ENCODE measurements at places on chromosomes 4 and X.

DNA sequence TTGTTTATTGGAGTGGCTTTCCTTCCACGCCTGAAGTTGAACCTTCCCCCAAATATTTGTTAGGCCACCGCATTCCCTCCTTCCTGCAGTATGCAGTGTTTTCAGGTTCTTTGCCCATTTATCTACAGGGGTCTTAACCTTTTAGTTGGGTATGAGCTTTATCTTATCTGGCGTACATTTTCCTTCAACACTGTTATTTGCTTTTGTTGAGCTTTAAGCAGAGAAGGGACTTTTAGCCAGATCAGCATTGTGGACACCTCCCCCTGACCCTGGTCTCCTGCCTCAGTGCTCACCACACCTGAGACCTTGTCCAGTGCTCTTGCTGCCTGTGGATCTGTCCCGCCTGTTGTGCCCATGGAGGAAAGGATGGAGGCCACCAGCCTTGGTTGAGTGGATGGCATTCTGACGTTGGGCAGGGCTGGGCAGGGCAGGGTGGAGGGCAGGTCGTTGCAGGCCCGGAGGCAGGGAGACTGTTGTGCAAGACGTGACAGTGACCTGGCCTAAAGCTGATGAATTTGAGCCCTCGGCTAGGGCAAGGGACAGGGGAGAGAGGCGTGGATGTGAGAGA lies 998 bp upstream of the DUSP9 start:
- peak; percentile 2 for DNase-seq

DNA sequence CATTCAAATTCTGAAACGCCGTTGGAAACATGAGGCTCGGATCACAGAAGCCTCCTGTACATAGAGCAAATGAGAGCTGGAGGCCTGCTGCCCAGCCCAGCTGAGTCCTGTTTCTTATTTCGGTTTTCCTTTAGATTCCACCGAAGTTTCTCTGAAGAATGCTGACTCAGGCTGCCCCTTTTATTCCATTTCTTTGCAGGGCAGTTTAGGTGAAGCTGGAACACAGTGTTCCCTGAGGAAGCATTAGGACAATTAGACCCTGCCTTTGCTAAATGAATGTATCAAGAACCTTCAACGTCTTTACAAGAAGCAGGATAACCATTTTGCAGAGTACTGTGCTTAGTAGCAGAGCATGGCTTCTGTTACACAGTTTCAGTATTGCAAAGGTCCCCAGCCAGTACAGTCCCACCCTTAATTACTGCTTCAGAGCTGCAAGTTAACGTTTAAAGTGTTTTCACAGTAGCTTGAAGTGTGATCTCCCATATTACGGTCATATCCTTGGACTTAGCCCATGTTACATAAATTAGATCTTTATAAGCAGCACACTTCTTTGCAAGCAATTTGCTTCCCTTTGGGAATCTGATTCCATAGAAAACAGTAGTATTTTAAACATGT lies 117.0 kb downstream of the TBL1X start:
- no peak for DNase-seq

DNA sequence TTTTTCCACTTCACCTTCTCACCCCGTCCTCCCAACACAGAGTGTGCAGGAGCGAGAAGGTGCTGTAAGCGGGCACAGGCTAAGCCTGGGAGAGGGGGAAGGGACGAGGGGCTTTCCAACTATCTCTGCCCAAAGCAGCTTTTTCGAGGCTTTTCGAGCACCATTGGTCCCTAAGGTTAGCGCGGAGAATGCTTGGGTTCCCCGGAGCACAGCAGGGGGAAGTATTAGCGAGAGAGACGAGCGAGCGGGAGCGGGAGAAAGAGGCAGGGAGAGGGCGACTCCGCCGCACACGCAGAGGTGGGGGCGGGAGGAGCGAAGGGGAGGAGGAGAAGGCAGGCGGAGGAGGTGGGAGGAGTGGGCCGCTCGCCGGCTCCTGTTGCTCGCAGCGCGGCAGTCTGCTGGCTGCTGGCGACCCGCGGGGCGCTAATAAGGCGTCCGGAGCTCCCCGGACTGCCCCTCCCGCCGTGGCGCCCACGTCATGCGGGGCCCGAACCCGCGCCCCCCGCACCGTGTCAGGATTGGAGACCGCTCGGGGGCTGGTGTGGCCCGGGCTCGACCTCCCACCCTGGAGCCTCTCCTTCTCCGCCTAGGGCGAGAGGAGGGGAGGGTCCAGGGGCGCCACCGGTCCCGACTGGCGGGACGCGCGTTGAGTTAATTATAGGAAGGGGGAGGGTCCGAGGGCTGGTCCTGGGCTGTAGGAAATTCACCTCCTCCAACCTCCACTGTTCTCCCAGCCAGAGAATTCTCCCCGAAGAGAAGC lies at the start of gene ADAMTS3:
TSS of gene ADAMTS3 (minus strand) at position 263 of the 760 bp plus-strand sequence. CDS start 459 bp downstream, outside the sequence.
- DNase-seq: peak; percentile 74

DNA sequence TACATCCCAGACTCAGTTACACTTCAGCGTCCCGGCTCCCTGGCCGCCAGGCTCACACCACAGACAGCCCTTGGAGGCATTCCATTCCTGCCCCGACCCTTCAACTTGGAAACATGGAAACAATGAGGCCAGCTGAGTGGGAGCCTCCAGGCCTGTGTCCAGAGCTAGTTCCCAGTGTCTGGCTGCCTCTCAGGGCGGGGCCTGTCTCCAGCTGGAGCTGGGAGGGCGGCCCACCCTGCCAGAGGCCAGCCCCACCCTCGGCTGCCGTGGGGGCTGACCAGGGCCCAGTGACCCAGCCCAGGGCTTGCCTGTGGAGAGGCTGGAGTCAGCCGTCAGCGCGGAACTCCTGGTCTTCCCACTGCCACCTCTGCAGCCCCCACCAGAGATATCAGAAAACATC lies 37.4 kb upstream of the SPON2 start:
- peak; percentile 68 for DNase-seq

DNA sequence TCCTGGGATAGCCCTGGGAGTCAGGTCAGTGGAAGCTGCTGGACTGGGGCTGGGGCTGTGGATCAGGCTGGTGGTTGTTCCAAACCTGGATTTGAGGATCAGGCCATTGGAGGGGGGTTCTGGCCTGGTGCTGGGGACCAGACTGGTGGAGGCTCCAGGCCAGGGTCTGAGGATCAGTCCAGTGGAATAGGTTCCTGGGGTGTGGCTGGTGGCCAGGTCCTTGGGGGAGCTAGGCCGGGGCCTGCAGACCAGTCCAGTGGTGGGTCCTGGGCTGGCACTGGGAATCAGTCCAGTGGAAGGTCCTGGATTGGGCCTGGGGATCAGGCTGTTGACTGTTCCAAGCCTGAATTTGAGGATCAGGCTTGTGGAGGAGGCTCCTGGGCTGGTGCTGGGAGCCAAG lies 8.0 kb downstream of the ARMCX4 start:
- DNase-seq: no peak

DNA sequence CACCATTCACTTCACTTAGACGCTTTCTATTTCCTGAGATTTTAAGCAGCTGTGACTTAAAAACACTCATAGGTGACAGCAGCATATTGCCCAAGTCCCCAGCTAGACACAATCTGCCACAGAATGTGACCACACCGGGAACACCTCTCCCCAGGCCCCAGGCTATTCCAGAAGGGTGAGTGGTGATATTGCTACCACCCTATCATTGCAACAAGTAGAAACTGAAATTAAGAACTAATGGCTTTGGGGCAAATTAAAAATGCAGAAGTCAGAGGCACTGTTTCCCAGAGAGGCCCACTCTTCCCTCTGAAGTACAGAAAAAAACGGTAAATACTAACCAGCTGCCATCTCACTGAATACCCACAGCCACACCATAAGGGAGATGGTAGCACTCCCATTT lies 35.0 kb downstream of the QDPR start:
- no peak for DNase-seq

- no peak for DNase-seq
Observed at GRCh38 chr4:180100433-180101344, 2142.5 kb upstream of the TENM3 start.

DNA sequence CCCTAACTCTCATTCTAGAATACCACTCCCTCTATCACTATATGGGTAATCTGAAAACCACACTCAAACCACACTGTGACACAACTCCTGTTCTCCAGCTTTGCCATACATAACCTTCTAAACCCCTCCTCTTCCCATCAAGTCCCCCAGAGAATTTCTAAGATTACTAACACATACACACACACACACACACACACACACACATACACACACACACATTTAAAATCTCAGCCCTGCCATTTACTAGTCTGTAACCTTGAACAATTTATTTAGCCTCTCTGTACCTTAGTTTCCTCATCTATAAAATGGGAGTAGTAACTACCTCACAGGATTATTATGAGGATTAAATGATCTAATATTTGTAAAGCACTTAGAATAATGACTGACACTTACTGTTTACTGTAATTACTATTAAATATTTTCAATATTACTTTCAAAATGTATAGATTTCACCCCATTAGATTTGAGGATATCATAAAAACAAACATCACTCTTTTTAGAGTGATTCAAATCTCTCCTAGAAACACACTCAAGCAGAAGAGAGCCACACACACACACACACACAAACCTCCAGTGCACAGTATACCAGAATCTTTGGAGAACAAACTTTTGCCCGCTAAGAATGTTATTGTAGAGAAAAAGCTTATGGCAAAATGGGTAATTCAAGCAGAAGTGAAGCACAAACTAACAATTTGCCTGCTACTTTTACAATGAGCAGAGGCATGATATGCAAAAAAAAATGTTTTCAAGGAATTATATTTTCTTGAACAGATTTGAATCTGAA lies 3.8 kb downstream of the ANKRD50 start:
- no peak for DNase-seq

DNA sequence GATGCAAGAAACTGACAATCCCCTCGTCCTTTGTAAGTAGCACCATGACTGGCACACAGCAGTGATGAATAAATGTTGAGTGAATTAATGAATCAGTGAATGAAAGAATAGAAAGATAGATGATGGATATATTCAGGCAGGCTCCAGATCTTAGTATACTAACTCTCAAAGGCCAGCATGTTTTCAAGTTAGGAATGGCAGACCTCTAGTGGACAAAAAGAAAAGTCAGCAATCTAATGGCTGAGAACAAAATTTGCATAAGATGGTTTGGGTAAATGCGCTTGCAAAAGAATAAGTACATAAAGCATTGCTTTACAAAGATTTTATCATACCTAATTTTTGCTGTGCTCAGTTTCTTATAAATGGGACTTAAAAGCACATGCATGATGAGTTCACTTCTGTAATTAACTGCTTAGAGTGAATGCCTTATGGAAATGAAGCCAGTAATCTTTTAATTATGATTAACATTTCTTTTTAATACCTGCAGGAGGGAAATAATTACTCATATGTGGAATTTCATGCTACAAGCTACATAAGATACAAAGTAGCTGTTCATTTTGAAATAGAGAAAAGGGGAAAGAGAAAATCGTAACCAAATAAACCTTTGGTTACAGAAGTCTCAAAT lies 126.9 kb upstream of the GPRIN3 start:
- peak; percentile 7 for DNase-seq

- DNase-seq: no peak
Observed at GRCh38 chr4:4693258-4693657, 151.4 kb upstream of the STX18 start.

- no peak for DNase-seq
Observed at GRCh38 chr4:185592438-185592837, 57.1 kb upstream of the PDLIM3 start.

- DNase-seq: peak; percentile 2
Observed at GRCh38 chrX:66110112-66110511, 53.9 kb upstream of the HEPH start.

- no peak for DNase-seq
Observed at GRCh38 chr4:57865264-57865663, 755.1 kb upstream of the IGFBP7 start.

DNA sequence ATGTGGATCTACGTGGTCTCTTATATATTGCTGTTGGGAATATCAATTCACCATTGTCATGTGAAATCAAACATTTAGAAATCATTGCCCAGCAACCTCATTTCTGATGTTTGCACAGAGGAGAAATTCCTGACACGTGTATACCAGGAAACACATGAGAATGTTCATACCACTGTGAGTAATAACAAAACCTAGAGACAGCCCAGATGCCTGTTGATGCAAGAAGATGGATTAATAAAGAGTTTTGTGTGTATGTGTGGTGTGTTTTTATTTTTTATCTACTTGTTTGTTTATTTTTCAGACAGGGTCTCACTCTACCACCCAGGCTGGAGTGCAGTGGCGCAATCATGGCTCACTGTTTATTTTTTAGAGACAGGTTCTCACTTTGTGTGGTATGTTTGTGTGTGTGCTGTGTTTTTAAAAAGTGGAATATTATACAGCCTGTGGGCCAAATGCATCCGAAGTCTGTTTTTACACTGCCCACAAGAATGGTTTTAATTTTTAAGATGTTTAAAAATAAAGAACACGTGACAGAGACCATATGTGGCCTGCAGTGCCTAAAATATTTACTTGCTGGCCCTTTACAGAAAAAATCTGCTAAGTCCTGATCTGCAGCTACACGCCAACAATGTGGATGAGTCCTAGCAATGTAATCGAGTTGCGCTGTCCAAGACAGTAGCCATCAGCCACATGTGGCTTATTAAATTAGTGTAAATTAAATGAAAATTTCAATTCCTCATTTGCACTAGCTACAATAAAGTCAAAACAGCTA lies 39.2 kb downstream of the TXLNG start:
- no peak for DNase-seq

DNA sequence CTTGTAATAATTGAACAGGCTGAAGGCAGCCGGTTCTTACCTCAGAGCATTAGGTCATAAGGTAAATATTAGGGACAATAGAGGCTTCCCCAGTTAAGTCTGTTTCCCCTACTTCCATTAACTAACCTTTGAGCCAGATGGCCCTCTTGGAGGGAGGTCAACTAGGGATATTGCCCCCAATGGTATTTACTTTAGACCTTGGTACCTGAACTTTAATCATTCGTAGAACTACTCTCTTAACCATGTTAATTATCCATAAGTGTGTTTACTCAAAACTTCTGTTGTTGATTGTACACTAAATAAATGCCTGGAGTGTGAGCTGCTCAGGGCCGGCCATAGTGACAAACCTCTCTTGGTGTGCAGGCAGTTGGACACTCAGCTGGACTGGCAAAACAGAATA lies 1843.5 kb upstream of the AGA start:
- DNase-seq: no peak

- DNase-seq: no peak
Observed at GRCh38 chr4:184477201-184477999, 3.0 kb upstream of the IRF2 start.

DNA sequence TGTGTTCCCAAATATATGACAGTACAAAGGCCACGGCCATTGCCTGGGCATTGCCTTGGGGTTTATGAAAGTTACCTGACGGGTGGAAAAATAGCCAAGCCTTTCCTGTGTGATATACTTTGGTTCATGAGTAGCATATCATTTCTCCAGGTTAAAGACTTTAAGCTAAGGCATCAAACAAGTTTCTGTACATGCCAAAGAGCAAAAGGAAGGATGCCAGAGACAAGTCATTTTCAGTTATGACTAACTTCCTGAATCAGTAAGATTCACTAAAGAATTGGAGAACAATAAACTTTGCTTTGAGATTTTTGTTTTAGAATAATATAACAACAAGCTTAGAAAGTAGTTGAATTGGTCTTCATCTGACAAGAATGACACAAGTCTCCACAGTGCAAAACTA lies 9.7 kb upstream of the GUF1 start:
- DNase-seq: no peak

GRCh38 chr4:61443813-61444510 lies 243.8 kb downstream of the ADGRL3 start:
- no peak for DNase-seq

GRCh38 chrX:49164589-49165360 lies 2.2 kb downstream of the MAGIX start:
- DNase-seq: no peak

- DNase-seq: no peak
Observed at GRCh38 chr4:56790691-56791091, 30.8 kb downstream of the SPINK2 start.

GRCh38 chr4:42101446-42101975 lies 50.9 kb downstream of the BEND4 start:
- no peak for DNase-seq

All from body of pancreas (tissue), 4 donors.